ENCODE measurements at places on chromosomes 16 and 17.

GRCh38 chr17:55717898-55718735 lies 4.5 kb downstream of the TMEM100 start:
- peak; percentile 59 for DNase-seq

- DNase-seq, result no peak
These were observed 13.3 kb upstream of the CRK start for GRCh38 chr17:1469231-1469852.

DNA sequence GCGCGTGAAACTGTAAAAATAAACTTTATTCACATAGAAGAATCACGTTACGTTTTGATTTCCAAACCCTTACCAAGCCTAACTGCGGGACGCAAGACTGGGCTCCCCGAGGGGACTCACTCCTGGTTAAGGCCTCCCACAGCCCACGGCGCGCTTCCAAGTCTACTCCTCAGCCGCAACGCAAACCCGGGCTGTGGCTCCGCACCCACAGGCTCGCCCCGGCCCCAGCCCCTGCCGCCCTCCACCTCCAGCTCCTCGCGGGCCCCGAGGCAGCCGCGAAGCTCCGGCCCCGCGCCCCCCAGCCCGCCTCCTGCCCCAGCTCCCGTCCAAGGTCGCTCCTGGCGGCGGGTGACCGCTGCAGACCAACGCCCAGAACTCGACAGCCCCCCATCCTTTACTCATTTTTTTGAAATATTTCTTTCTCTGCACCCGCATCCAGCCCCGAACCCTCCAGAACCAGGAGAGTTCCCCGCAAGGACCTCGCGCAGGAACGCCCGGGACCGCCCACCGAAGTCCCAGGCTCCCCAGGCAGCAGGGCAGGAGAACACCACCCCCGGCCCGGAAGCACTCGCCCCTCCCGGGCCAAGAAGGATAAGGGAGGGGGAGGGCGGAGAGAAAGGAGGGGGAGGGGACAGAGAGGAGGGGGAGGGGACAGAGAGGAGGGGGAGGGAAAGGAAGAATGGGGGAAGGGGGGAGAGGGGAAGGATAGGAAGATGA lies 912 bp downstream of the USP22 start:
- DNase-seq, result peak; percentile 69

GRCh38 chr16:86031141-86031678 lies 132.2 kb downstream of the IRF8 start:
- no peak for DNase-seq

GRCh38 chr16:62539657-62540056 lies 503.4 kb upstream of the CDH8 start:
- DNase-seq, result no peak

DNA sequence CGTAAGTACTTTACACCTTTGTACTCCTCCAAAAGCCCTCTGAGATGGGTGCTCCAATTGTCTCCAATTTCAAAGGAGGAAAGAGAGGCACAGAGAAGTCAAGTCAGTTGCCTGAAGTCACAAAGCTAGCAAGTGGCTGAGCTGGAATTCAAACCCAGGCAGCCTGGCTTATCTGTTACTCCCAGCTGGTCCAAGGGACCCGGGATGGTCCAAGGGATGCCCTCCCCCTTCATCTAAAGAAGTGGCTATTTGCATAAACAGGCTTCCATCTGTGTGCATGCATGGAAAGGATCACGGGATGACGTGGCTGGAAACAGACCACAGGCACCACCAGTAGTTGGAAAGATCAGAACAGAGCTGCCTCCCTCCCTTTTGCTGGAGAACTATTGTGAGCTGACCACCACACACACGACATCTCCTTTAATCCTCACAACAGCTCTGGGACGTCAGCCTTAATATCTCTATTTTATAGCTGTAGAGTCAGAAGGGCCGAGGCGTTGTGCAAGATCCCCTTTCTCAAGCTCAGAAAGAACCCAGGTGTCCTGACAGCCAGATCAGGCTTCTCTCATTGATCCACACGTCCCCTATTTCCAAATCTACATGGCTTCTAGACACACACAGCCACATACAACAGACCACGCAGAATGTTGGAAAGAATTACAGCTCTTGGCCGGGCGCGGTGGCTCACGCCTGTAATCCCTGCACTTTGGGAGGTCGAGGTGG lies 10.9 kb upstream of the COL1A1 start:
- DNase-seq, result no peak

DNA sequence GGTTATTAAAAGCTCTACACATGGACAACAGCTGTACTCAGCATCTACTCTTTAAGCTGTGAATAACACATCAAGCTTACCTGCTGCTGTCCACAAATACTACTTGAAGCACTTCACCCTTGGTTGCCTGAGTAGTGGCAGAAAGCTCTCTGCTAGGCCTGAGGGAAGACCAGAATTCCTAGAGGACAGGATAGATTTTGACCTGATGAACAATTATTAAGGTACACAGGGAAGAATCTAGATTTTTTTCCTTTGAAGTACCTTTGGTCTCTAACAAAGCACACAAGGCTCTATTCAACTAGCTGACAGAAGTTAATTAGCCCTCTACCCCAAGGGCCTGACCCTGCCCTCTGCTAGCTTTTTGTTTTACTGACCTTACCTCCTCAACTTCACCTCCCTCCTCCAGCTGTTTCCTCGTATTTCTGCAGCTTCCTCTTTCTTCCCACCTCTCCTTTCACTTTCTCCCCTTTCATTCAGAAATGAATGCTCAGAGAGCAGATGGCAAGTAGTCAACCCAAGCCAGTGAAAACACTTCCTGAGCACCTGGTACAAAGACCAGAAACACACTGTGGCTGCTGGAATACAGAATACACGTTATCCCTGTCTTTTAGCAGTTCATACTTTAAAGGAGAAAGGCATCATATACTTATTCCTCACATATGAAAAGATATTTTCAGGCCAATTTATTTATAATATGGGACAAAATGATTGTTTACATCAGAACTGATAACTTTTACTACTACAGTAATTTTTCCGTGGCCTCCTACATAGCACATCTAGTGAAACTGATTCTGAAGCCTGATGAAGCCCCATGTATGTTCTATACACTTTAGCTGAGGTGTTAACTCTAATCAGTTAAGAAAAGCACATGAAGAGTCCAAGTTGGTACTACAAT lies 5.7 kb upstream of the VEZF1 start:
- no peak for DNase-seq

GRCh38 chr16:13333336-13333735 lies 431.9 kb downstream of the SHISA9 start:
- no peak for DNase-seq

DNA sequence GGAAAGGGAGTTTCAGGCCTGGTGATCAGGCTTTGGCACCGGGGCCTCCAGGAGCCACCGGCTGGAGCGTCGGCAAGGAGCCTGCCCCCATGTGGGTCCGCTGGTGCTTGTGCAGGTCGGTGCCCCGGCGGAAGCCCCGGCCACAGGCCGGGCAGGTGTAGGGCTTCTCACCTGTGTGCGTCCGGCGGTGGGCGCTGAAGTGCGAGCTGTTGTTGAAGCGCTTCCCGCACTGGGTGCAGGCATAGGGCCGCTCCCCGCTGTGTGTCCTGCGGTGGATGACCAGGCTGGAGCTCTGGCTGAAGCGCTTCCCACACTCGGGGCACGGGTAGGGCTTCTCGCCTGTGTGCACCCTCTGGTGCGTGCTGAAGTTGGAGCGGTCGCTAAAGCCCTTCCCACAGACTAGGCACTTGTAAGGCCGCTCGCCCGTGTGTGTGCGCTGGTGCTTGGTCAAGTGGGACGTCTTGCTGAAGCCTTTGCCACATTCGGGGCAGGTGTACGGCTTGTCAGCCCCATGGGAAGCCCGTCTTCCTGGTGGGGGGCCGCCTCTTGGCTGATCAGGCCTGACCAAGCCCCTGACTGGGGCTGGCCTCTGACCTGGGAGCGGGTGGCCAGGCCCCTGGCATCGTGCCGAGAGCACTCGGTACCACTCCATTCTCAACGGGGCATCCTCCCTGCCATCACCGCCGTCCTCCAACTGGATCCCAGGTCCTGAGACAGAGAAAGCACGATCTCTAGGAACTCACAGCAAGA lies 14.4 kb downstream of the ZNF500 start:
- DNase-seq, result no peak

DNA sequence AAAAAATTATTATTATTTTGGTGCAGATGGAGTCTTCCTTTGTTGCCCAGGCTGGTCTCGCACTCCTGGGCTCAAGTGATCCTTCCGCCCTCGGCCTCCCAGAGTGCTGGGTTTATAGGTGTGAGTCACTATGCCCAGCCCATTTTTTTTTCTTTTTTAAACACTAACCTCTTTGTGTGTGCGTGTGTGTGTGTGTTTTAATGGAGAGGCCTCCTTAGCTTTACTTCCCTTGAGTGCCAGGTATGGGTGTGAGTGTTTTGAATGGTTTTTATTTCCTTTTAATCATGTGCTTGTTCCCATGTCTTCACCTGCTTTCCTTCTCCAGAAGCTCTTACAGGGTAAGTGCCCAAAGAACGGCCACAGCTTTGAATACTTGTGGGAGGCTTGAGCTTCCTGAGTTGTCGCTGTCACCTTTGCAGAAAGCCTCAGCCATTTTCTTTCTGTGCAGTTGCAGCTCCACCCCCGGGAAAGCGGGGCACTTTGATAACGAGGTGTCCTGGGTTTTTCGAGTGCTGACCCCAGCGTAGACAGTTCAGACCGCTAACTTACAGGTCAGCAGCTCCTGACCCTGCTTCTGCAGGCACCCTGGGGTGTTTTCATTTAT lies 22.6 kb downstream of the AKAP1 start:
- DNase-seq, result no peak

GRCh38 chr16:88022076-88023042 lies 71.1 kb downstream of the BANP start:
- no peak for DNase-seq

GRCh38 chr17:28497931-28498330 lies 8.2 kb upstream of the FOXN1 start:
- no peak for DNase-seq

- no peak for DNase-seq
These were observed at the start of gene CD300A for GRCh38 chr17:74466111-74466827. CD300A (plus strand) TSS chr17:74466634; CDS start chr17:74466704, 70 bp downstream.

GRCh38 chr16:70577256-70577698 lies 53.7 kb downstream of the SF3B3 start:
- no peak for DNase-seq

GRCh38 chr17:56913000-56913311 lies 893 bp downstream of the TRIM25 start:
- no peak for DNase-seq

DNA sequence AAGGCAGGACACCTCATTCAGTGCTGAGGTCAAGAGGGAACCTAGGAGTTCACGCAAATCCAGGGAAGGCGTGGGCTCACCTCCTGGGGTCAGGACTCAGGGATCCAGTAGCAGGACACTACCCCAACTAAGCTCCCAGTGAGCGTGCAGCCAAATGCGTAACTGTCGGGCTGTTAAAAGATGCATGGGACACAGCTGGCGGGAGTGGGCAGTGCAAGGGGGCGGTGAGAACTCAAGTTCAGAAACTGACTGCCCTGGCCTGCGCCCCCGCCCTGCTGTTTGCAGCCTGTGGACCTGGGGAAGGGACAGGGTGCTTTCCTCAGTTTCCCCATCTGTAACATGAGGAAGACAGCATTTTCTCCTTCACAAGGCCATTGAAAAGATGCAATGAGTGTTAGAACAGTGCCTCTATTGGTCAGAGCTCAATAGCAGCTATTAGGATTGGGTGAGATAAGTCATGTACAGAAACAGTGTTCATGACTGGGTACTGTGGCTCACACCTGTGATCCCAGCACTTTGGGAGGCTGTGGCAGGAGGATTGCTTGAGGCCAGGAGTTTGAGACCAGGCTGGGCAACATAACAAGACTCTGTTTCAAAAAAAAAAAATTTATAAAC lies 20.2 kb downstream of the CDIPT start:
- DNase-seq, result no peak

DNA sequence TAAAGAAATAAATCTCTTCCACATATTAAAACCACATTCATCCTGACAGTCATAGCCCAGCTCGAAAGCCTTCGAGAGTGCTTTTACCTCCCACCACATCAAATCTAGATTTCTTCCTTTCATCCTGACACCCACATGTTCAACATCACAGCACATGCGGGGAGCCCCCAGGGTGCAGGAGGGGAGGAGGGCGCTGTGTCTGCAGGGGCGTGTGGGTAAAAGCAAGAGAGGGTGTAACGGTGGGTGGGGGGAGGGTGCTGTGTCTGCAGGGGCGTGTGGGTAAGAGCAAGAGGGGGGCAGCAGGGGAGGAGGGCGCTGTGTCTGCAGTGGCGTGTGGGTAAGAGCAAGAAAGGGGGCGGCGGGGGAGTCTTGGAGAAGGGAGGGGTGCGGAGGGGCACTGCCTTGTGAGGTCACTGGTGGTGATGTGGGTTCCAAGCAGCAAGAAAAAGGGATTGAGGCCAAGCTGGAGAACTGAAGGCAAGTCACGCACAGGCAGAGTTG lies 34.7 kb downstream of the ADCY9 start:
- peak; percentile 77 for DNase-seq

DNA sequence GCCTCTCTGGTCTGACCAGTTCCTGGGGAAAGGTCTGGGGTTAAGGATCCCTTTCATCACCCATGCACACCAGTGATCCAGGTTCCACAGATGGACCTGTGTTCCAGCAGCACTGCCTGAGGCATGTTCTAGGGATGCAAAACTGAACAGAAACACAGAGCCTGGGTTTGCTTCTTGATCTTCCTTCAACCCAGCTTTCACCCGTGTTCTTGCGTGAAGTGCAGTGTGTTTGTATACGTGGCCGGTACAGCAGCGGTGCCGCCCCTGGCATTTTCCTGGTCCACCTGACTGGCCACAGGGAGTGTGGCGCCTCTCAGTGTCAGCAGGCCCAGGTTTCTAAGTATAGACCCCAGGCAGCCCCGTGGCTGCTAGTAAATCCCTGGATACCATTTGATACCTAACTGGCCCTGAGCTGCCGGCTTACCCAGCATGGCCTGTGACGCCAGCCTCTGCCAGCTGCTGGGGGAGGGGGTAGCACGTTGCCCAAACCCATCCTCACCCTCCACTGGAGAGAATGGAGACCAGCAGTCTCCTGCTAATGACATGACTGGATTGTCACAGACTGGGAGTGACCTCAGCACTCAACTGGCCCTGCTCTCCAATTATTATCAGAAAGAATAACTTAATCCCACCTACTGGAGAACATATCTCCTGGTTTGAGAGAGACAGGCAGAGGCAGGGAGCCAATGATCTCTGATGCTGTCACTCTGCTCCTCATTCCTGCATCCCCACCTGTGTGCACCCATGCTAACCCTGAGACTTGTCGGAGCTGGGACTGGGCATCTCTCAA lies 59.2 kb upstream of the LGALS9 start:
- DNase-seq, result no peak

DNA sequence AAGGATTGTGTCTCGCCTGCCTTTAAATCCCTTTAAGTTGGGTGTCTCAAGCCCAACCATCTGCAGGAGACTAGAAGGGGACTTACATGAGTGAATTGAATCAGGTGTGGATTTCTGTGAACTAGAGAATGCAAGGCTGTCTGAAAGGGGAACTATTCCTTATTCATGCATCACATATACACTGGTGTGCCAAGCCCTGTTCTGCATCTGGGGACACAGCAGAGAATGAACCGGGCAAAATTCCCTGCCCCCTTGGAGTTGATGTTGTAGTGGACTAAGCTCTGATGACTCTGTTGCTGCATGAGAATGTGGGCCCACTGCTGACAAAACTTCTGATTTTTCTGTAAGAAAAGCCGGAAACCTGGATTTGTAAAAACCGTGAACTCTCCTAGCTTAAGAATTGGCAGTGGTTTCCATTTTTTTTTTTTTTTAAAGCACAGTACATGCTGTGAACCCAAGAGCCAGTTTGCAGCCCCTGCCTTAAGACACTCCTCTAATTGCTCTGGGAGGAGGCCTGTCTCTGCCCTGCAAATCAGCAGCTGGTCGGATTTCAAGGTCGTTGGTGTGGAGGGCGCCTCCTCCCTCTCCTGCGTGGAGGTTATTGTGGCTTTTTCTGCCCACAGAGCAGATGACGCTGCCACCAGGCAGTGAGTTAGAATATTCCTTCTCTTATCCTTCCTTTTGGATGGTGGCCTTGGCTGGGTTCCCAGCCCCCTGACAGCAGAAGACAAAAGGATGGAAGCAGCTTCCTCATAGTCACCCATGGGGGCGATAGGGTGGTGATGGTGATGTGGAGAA lies 131.0 kb downstream of the PRKCB start:
- no peak for DNase-seq

Data from stimulated activated CD4-positive, alpha-beta T cell treated with anti-CD3 and anti-CD28 coated beads, Interleukin-4, amount 100 ng/mL, for 4 hours (primary cell).